ENCODE measurements at places on chromosomes 13 and 19. TPM values are rescaled to one million over a fixed set of nuclear protein-coding genes. Genes with fewer than 3 reads are reported as not detected.

BEST2 gene
- total RNA-seq: not detected

SHC2 gene
- total RNA-seq: 2.4 TPM

SBK2 gene
- total RNA-seq: 0.13 TPM

ZIC2 gene
- not detected for total RNA-seq

IER2 gene
- total RNA-seq: 13.2 TPM

CBY2 gene
- not detected for total RNA-seq

FXYD1 gene
- 4.2 TPM for total RNA-seq

ZNF497 gene
- total RNA-seq: 0.91 TPM

DZIP1 gene
- 62.0 TPM for total RNA-seq

ZNF793 gene
- 2.9 TPM for total RNA-seq

MYO1F gene
- 0.13 TPM for total RNA-seq

TSHZ3 gene
- 14.7 TPM for total RNA-seq

FCER2 gene
- not detected for total RNA-seq

KLF2 gene
- 11.7 TPM for total RNA-seq

RPS16 gene
- 93.2 TPM for total RNA-seq

VSIG10L gene
- 1.2 TPM for total RNA-seq

IL27RA gene
- total RNA-seq: 6.8 TPM

TYROBP gene
- total RNA-seq: not detected

SLAIN1 gene
- total RNA-seq: 3.9 TPM

NXNL1 gene
- total RNA-seq: not detected

FRY gene
- total RNA-seq: 28.3 TPM

NKG7 gene
- not detected for total RNA-seq

MEF2B gene
- total RNA-seq: not detected

FAM216B gene
- not detected for total RNA-seq

FBXO27 gene
- total RNA-seq: 2.9 TPM

MEIOSIN gene
- not detected for total RNA-seq

LGI4 gene
- total RNA-seq: 1.5 TPM

TTYH1 gene
- total RNA-seq: not detected

ZNF610 gene
- 4.8 TPM for total RNA-seq

PRODH2 gene
- total RNA-seq: not detected

ICAM4 gene
- total RNA-seq: 0.10 TPM

RFPL4AL1 gene
- not detected for total RNA-seq

CGB7 gene
- under 0.01 TPM for total RNA-seq

ZNF90 gene
- 1.5 TPM for total RNA-seq

RASIP1 gene
- 0.52 TPM for total RNA-seq

ZFP36 gene
- total RNA-seq: 3.0 TPM

IZUMO2 gene
- not detected for total RNA-seq

HIF3A gene
- total RNA-seq: 2.8 TPM

SH2D3A gene
- total RNA-seq: not detected

LTBP4 gene
- total RNA-seq: 23.3 TPM

NPAS1 gene
- 0.79 TPM for total RNA-seq

TPP2 gene
- total RNA-seq: 44.8 TPM

EFNB2 gene
- 7.4 TPM for total RNA-seq

ZNF20 gene
- total RNA-seq: 5.5 TPM
